ENCODE measurements at places on chromosomes 7 and 10.

- DNase-seq = no peak
These were observed 38.8 kb downstream of the AKR1B15 start for GRCh38 chr7:134587750-134588149.

- DNase-seq = no peak
These were observed 126.7 kb downstream of the CDCA7L start for GRCh38 chr7:21819048-21819447.

DNA sequence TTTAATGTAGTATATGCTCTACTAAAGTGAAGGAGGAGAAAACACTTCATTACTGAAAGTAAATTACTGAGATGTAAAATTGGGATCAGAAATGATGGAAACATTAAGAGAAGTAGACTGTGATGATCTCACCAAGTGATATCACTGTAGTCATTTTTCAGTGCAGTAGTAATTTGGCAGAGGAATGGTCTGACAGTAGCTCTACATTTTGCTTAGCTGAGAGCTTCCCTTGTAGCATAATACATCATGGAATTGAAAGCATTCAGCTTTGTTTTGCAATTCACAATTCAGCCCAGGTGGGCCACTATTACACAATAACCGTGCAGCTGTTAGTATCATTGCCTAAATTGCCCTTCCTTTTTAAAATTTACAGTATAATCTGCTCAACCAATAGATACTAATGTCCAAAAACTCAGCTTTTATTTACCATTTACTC, 19.4 kb upstream of the CABCOCO1 start:
- no peak for DNase-seq

GRCh38 chr10:132959559-132959961, 17.2 kb upstream of the CFAP46 start:
- no peak for DNase-seq

DNA sequence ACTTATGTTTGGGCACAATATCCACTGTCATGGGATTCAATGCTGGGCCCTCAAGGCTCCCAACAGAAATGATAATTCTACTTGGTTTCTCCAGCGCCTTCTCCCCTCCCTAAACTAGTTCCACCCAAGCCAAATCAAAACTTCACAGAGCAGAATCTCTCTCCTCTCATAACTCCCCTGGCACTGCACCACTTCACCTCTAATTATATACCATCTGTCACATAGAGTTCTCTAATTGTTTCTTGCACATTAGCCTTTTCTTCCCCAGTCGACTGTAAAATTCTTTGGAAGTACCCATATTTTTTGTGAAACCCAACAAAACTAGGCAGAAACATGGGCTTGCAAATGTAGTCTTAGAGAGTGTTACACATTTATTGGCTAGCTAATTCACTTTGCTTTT, 8.1 kb downstream of the SGMS1 start:
- DNase-seq = no peak

DNA sequence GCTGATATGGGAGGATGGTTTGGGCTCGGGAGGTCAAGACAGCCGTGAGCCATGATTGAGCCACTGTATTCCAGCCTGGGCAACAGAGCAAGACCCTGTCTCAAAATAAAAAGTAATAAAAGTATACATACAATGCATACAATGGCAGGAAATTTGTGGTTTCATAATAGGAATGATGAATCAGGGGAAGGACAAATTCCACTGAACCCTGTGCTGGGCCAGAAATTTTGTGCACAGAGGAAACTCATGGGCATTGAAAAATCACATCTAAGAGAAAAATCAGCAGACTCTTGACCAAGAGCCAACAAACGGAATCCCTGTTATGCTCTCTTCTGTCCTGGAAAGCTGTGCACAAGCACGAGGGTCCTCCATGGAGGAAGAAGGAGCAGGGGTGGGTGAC, 35.1 kb downstream of the SEM1 start:
- DNase-seq = no peak

GRCh38 chr10:114732931-114733330, 74.9 kb upstream of the ABLIM1 start:
- DNase-seq = no peak

DNA sequence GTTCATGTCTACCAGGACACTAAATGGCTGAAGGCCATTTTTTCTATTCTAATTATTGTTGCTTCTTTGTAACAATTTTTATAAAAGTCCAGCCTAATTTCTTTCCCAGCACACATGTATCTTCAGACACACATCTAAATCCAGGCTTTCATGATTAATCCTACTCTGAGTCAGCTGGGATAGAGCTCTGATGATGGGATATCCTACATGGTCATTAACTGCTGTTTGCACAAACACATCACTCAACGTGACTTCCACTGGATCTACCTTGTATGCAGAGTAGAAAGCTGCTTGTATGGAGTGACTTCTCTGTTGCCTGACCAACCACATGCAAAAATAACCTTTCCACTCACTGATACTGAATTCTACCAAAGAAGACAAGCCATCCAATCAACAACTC, 260.9 kb downstream of the AHR start:
- no peak for DNase-seq

GRCh38 chr10:46541735-46542566, 14.5 kb downstream of the GPRIN2 start:
- DNase-seq = no peak

GRCh38 chr10:115657161-115657860, 564.1 kb downstream of the ATRNL1 start:
- no peak for DNase-seq

GRCh38 chr10:118045837-118046394, 825 bp downstream of the RAB11FIP2 start:
- DNase-seq = peak; percentile 37

DNA sequence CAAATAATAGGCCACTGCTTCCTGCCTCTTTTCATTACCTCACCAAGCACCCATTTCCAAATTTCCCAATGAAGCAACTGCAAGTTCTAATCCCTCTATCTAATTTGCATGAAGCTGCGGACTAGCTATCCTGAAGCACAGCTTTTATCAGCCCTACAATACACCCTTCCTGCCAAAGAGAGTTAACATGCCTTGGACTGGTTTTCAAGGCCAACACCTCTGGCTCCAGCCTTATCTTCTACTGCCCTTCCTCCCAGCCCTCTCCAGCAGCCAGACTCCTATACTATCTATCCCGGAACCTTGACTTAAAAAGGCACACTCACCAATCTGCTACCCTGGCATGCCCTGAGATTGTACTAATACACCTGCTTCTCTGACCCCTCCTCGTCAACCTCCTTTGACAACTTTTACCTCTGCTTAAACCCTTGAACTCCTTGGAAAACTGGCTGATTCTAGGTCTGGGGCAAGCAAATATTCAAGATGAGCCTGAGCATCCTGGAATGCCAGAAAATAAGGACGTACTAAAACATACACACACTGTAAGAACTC, 73.4 kb downstream of the SGMS1 start:
- no peak for DNase-seq

DNA sequence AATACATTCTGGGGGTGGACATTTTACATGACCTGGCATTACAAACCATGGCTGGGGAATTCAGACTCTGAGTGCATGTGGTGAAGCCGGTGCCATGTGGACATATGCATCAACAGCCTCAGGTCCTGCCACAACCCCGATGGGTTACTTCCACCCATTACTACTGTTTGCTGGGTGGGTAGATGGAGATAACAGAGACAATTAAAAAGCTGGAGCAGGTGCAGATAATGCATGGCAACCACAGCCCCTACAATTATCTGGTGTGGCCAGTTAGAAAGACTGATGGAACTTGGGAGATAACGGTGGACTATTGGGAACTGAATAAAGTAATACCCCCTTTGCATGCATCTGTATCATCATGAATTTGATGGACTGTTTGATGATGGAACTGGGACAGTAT, 21.6 kb upstream of the ADAMTS14 start:
- DNase-seq = no peak

DNA sequence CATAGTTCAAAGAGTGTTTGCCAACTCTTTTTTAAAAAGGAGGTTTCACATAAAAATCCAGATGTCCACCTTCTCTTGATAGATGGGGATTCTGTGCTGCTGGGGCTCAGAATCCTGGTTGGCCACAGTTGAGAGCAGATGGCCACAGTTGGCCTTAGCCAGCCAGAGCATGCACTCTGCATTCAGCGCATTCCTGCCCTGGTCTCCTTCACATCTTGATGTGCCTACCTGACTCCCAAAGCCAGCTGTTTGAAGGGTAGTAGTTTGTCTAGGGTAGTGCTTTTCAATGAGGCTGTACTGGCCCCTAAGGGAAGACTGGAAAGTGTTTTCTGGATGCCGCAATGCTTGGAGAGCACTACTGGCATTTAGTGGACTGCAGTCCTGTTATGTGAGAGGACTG, 208.1 kb upstream of the HDAC9 start:
- no peak for DNase-seq

DNA sequence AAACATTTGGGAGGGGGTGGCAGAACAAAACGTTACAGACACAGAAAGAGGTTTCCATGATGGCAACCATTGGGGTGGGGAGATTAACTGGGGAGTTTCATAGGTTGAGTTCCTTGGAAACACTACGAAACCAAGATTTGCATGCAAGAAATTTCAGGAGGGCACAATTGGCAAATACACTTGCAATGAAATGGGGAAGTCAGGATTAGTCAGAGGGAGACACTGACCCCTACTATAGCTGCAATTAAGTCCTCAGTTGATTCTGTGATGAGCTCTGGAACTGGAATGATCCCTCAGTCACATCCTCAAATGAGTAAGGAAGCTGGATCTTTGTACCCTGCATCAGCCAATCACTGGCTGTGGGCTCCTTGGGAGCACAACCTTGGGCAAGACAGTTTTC, 22.1 kb downstream of the CPEB3 start:
- DNase-seq = no peak

GRCh38 chr7:2894118-2894940, 50.2 kb upstream of the GNA12 start:
- DNase-seq = no peak

DNA sequence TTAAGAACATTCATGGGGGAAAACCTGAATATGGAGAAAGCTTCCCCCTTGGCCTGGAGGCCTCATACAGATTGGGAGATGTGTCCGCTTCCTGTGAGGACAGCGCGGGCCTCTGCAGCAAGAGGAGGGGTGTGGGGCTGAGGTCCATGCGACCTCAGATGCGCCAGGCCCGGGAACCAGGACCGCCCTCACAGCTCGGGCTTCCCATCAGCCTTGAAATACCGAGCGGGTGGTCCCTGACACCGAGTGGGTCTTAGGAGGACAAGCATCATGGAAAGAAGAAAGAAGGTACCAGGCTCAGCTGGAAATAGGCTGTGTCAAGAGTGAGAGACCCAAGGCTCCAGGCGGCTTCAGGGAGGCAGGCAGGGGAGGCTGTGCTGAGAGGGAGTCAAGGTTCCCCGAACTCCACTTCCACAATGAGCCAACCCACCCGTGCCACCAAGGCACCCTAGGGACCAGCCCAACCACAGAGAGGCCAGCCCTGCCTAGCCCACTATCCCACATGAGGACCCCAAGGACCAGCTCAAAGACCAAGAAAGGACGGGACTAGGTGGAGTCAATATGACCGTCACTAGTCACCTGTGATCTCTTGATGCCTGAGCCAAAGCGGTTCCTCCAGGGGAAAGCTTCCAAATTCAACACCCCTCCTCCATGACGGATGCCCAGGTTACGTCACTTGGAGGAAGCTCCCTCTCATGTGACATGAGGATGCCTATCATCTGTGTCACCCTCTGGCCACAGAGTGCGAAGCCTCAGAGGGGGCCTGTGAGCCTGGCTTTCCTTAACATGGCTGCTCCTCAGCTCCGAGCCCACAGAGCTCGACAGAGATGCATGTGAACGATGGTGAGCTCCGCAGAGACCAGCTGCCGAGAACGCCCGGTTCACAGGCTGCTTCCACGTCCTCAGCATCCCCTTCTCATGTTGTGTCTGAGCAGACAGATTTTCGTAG, 103.7 kb downstream of the TCERG1L start:
- no peak for DNase-seq

DNA sequence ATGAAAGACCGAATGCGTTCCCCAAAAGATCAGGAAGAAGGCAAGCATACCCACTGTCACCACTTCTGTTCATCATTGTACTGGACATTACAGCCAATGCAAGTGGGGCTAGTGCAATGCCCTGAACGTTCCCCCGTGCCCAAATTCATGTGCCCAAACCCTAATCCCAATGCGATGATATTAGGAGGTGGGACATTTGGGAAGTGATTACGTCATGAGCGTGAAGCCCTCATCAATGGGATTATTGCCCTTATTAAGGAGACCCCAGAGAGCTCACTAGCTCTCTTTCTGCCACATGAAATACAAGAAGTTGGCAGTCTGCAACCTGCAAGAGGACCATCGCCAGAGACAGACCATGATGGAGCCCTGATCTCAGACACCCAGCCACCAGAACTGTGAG, 511.4 kb upstream of the TPK1 start:
- DNase-seq = no peak

GRCh38 chr10:82252081-82252480, 377.1 kb downstream of the NRG3 start:
- DNase-seq = no peak

- DNase-seq = no peak
These were observed 6.1 kb upstream of the KIF20B start for GRCh38 chr10:89695307-89695706.

DNA sequence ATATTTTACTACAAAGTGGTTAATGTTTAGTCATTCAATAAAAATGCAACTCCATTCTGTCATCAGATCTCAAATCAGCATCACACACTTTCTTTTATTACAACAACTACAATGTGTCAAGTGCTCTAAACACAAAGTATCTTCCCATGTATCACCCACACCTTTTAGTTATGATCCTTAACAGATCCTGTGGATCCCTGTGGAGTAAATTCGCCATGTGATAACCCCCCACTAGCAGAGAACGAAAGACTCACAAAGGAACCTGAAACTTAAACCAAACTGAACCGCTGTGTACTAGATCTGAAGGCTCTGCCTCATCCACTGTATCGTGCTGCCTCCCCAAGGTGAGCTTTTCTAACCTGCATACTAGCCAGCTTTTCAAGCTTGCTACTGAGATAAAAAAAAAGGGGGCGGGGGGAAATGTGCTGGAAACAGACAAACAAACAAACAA, 1.7 kb downstream of the DPY19L1 start:
- DNase-seq = no peak

DNA sequence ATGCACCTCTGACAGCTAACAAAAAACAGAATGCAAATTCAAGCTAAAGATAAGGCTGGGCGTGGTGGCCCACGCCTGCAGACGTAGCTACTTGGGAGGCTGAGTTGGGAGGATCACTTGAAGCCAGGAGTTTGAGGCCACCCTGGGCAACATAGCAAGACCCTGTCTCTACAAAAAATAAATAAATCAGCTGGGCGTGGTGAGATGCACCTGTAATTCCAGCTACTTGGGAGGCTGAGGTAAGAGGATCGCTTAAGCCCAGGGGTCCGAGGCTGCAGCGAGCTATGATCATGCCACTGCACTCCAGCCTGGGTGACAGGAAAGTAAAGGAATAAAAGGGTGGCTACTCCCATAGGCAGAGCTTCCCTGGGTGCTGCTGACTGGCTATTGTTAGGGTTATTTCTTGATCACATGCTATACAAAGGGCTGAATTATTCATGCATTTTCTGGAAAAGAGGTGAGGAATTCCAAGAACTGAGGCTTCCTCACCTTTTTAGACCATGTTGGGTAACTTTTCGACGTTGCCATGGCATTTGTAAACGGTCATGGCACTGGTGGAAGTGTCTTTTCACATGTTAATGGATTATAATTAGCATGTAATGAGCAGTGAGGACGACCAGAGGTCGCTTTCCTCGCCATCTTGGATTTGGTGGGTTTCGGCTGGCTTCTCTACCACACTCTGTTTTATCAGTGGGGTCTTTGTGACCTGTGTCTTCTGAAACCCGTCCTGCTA, 6.9 kb upstream of the PSMG3 start:
- no peak for DNase-seq
